ENCODE measurements at places on chromosomes 4 and X. TPM values are rescaled to one million over a fixed set of nuclear protein-coding genes. Genes with fewer than 3 reads are reported as not detected.

The F8A2 gene
- not detected for total RNA-seq

The STK32B gene
- total RNA-seq, result 3.4 TPM

The EOLA2 gene
- 33.8 TPM for total RNA-seq

The STOX2 gene
- total RNA-seq, result 26.7 TPM

The TMPRSS11B gene
- not detected for total RNA-seq

The PLK4 gene
- total RNA-seq, result 49.6 TPM

The GYPE gene
- not detected for total RNA-seq

The EGFL6 gene
- not detected for total RNA-seq

The SLC26A1 gene
- 0.84 TPM for total RNA-seq

The FAAH2 gene
- total RNA-seq, result 0.52 TPM

The CTAG1B gene
- not detected for total RNA-seq

DNA sequence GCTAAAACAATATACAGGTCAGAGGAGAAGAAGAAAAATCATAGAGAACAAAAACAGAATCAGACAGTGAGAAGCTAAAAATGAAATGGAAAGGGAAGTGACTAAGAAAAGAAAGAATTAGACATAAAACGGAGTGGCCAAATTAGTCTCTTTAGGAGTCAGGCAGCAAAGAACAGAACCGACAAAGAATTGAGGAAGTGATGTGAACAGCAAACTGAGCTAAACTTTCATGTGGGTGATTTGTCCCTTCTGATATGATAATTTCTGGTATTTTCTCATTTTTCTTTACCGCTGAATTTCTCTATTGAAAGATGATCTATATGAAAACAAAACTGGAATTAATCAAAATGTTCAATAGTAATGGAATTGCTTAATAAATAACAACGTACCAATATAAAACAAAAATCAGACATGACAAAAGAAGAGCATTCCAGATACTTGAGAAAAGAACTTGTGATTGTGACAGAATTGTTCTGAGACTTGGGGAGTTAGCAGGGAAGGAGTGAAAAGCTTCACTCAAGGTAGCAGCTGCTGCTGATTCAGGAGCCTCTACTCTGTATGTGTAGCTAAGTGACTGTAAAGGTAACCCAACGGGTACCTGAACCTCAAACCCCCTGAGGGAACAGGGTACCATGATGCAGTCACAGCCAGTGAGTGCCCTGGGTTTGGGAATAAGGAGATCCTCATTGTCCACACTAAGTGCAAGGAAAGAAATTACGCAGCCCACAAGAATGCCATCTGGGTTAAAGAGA is 8.8 kb downstream of the TAPT1 start:
- H3K27me3 ChIP-seq, result no peaks in the 10 kb centered on the region
- no peak overlapping the region for H3K4me3 ChIP-seq
- H3K4me1 ChIP-seq, result no peaks in the 10 kb centered on the region
- no peak for DNase-seq
- H3K36me3 ChIP-seq, result no peaks in the 10 kb centered on the region
- H3K27ac ChIP-seq, result no peak overlapping the region

- H3K27me3 ChIP-seq, result no peaks in the 10 kb centered on the region
- peaks cover 5% of the 10 kb centered on the region for H3K36me3 ChIP-seq
- H3K4me1 ChIP-seq, result peaks cover 5% of the 10 kb centered on the region
- H3K4me3 ChIP-seq, result no peak overlapping the region
Measured at GRCh38 chr4:905485-906338, 26.4 kb downstream of the GAK start.

DNA sequence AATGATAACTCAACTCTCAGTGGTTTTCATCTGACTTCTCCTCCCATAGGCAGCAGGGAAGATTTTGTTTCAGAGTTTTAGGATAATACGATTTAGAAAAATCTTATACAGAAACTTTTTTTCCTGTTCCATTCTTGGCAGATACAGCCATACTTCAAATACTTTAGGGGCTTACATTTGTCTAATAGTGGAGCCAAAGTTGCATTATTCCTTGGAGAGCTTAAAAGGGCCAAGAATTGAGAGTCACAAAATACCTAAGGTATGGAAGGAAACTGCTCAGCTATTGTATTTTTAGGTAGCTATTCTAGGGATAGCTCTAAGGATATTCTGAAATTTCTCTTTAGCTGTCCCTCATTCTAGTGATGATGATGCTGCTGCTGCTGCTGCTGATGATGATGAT is 132.9 kb upstream of the PTCHD1 start:
- no peak overlapping the region for H3K27ac ChIP-seq
- H3K4me1 ChIP-seq, result no peaks in the 10 kb centered on the region
- DNase-seq, result no peak
- no peaks in the 10 kb centered on the region for H3K27me3 ChIP-seq
- no peaks in the 10 kb centered on the region for H3K36me3 ChIP-seq

DNA sequence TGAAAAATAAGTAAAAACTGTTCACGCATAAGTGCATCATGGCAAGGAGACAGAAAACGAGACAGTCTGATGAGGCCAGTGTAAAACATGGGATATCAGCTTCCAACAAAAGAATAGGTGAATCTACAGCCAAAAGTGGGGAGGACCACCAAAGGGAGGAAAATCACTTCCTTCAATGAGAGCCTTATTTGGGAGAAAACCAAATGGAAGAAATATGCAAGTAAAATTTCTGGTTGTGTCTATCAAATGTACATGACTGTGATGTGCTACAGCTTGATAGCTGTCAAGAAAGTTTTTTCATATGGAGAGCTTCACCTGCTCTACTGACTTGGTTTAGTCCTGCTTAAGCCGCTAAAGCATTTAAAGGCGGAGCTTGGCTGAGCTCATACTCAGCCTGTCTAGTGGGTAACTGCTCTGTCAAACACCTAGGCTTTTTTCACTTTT is 66.2 kb downstream of the MAGEA1 start:
- peak overlapping the region; percentile 97 for H3K27ac ChIP-seq
- peak; percentile 2 for DNase-seq
- H3K36me3 ChIP-seq, result no peaks in the 10 kb centered on the region
- peaks cover 13% of the 10 kb centered on the region for H3K4me1 ChIP-seq
- H3K27me3 ChIP-seq, result no peaks in the 10 kb centered on the region

DNA sequence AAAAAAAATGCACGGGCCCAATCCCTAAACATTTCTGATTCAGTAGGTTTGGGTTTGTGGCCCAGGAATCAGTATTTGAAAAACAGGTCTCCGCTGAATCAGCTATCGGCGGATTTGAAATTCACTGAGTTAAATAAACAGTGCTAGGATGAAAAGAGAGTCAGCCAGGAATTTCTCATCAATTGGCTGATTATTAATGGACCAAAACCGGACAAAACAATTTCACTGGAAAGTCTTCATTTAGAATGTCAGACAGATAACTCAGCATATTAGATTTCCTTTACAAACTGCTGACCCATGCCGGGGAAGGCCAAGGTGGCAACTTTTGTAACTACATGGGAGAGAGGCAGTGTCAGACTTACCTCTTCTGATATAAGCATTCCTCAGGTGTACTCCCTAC is 99.4 kb upstream of the LSM6 start:
- H3K4me3 ChIP-seq, result no peak overlapping the region
- no peak overlapping the region for H3K27ac ChIP-seq
- H3K4me1 ChIP-seq, result no peaks in the 10 kb centered on the region
- no peaks in the 10 kb centered on the region for H3K36me3 ChIP-seq

DNA sequence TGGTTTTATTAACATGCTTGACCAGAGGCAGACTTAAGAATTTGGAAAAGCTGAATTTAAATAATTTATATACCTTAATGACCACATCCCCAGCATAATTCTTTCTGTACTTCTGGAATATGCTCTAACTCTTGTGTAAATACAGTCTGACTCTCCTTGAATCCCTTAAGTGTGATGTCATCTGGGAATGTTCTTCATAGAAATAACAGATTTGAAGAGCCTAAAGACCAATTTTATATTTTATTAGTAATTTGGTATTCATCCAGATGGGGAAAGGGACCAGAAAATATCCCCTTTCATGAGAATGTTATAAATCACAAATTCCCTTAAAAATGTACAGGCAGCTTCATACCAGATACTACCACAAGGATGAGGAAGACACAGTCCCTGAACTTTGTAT is 58.3 kb downstream of the KCNIP4 start:
- H3K27ac ChIP-seq, result no peak overlapping the region
- DNase-seq, result no peak
- H3K36me3 ChIP-seq, result no peaks in the 10 kb centered on the region
- no peaks in the 10 kb centered on the region for H3K4me1 ChIP-seq
- H3K27me3 ChIP-seq, result no peaks in the 10 kb centered on the region
- H3K4me3 ChIP-seq, result no peak overlapping the region

DNA sequence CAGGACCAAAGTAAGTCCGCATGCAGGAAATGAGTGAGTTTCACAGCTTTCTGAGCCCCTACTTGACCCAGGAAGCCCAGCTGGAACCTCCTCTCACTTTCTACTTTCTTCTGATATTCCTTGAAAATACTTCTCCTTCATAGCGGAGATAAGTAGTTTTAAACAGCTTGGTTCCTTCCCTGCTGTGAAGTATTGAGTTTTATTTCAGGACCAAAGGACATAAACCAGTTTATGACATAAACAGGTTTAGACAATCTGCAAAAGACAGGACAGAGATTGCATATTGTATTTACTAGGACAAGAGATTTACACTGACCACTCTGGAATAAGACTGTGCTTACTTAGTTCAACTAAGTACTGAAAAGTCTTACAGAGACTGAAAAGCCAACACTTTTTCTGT is 54.8 kb downstream of the PAGE2 start:
- H3K27ac ChIP-seq, result no peak overlapping the region
- DNase-seq, result no peak

- no peak for DNase-seq
- peaks cover 12% of the 10 kb centered on the region for H3K4me1 ChIP-seq
- H3K27ac ChIP-seq, result peak overlapping the region; percentile 3
Measured at GRCh38 chrX:2486476-2487133, 14.2 kb downstream of the DHRSX start.

DNA sequence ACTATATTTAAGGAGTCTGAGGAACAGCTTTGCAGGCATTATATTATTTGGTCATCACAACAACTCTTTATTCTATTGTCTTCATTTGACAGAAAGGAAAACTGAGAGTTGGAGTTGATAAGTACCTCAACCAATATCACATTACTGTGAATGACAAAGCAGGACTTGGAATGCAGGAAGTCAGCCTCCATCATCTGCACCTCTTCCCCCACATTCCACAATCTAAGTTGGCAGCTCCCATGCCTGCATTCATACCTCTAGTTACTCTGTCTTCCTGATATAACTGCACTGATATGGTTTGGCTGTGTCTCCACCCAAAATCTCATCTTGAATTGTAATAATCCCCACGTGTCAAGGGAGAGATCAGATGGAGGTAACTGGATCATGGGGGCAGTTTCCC is 356.7 kb downstream of the GALNTL6 start:
- no peaks in the 10 kb centered on the region for H3K4me1 ChIP-seq
- peaks cover 3% of the 10 kb centered on the region for H3K36me3 ChIP-seq
- no peak overlapping the region for H3K27ac ChIP-seq
- no peak for DNase-seq
- H3K27me3 ChIP-seq, result no peaks in the 10 kb centered on the region

- no peaks in the 10 kb centered on the region for H3K27me3 ChIP-seq
- no peak for DNase-seq
- no peak overlapping the region for H3K27ac ChIP-seq
- H3K4me3 ChIP-seq, result no peak overlapping the region
Measured at GRCh38 chrX:134801267-134801666, 143.0 kb upstream of the PLAC1 start.

DNA sequence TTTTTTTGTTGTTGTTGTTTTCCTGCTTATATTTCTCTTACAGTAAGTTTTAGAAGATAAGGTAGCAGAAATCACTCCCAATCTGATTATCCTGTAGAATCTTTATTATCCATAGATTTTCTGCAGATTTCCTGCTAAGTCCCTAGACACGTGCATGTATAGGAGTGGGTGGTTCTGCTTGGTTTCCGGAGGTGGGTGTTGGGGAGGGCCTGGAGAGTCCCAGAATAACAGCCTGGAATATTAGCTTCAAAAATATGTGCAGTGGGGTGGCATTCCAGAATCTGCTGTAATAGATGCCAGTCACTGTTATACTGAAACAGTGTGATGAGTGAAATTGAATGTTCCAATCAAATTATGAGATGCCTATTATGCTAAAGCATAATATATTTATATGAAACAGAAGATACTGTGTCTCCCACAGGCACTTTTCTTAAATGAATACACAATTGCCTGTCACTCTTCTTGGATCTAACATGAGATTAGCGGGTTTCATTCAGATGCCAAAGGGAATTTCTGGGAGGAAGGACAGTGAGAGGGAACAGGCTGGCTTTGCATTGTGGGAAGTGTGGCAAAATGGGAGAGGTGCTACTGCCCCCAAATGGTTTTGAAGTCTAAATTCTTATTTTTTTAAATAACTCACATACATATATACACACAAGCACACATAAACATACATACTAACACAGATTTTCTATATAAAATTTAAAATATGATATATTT is 37.6 kb downstream of the C4orf50 start:
- H3K27ac ChIP-seq, result no peak overlapping the region
- no peaks in the 10 kb centered on the region for H3K4me1 ChIP-seq
- H3K4me3 ChIP-seq, result no peak overlapping the region
- peaks cover 47% of the 10 kb centered on the region for H3K27me3 ChIP-seq
- H3K36me3 ChIP-seq, result no peaks in the 10 kb centered on the region
- no peak for DNase-seq

DNA sequence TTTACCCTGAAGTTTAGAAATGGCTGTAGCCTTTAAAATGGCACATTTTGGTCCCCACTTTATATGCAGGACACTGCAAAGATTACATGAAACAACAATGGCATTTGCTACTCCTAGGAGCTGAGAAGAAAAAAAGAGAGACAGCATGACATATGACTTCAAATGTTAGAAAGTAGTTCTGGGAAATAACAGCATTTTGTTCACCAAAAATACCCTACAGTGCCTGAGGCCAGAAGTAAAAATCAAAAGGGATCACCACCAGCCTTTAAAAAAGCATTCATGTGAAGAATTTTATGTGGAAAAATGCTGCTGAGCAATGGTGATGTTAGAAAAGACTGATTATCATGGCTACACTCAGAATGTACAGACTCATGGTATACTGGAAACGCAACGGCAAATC is 110.0 kb downstream of the DTHD1 start:
- no peaks in the 10 kb centered on the region for H3K36me3 ChIP-seq
- DNase-seq, result no peak
- H3K27me3 ChIP-seq, result no peaks in the 10 kb centered on the region

DNA sequence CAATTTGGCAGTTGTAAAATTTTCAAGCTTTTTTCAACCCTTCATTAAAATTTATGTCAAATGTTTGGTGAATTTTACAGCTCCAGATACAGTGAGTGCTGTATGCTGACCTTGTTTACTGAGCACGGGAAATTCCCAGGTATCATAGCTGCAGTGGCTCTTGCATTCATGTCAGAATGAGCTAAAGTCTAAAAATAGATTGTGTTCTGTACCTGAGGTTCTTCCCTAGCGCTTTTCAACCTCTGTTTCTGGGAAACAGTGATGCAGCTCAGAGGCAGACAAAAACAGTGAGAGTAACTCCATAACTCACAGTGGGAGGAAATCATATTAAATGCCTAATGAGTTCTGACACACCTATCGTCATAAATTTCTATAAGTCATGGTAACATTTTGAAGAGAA is 393.8 kb upstream of the GNPDA2 start:
- no peaks in the 10 kb centered on the region for H3K36me3 ChIP-seq
- no peak for DNase-seq
- no peaks in the 10 kb centered on the region for H3K4me1 ChIP-seq
- no peak overlapping the region for H3K4me3 ChIP-seq

GRCh38 chrX:74207539-74207938 is 96.4 kb upstream of the ZCCHC13 start:
- DNase-seq, result no peak
- no peak overlapping the region for H3K27ac ChIP-seq
- no peaks in the 10 kb centered on the region for H3K27me3 ChIP-seq
- H3K4me1 ChIP-seq, result no peaks in the 10 kb centered on the region
- peaks cover 36% of the 10 kb centered on the region for H3K36me3 ChIP-seq

GRCh38 chr4:39699687-39700409 is 1.9 kb downstream of the UBE2K start:
- no peaks in the 10 kb centered on the region for H3K27me3 ChIP-seq
- no peak overlapping the region for H3K27ac ChIP-seq
- H3K4me3 ChIP-seq, result peak overlapping the region; percentile 100

GRCh38 chrX:137432609-137433008 is 133.3 kb upstream of the ZIC3 start:
- no peak for DNase-seq
- H3K4me1 ChIP-seq, result no peaks in the 10 kb centered on the region

All from neural crest cell (in vitro differentiated cells).